ENCODE measurements at places on chromosomes 1 and 21.

DNA sequence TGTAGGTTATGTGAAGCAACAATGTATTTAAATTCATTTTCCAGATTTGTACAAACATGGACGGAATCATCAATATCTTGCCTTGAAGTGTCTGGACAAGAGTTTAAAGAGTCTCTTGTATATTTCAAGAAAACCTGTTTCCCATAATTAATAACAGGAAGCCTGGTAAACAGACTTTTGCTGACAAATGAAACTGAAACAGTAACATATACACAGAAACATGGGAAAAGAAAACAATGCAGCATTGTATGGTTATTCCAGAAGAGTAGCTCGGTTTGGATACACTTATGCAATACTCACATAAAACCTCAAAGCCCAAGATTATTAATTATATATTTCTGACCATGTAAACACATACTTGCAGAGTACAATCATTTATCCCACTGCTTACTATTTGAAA is 265.5 kb downstream of the PTPRC start:
- DNase-seq = no peak

GRCh38 chr1:172005856-172006255 is 164.6 kb downstream of the DNM3 start:
- no peak for DNase-seq

- no peak for DNase-seq
Measured at GRCh38 chr1:55694310-55694801, 479.2 kb upstream of the USP24 start.

DNA sequence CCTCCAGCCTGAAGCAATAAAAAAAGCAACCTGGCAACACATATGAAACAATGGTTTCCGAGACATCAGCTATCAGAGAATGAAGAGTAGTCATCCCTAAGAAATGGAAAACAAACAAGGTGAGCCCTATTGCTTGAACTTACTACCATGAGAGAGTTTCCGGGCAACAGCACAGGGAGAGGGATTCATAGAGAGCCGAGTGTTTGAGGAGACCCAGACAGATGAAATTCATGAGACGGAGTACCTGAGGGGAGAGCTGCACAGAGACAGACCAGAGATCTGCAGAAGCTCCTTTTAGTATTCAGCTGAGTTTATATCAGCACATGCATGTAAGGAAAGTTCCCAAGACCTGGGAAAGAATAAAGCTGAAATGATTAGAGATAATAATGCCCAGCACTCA is 19.8 kb downstream of the CRB1 start:
- no peak for DNase-seq

DNA sequence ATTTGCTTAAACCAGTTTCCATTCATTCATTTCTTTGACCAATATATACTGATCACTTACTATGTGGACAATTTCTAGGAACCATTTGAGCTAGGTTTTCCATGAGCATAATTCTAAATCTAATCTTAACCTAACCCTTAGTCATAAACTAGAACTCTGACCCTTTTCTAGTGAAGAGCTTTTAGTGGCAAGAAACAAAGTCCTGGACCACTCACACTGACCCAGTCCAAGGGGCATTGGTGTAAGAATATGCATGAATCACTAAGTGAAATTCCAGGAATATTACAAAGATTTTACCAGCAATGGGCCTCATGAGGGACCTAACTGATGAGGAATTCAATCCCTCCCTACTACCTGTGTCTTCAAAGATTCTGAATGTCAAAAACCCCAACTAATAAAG is 40.6 kb upstream of the SLC2A1 start:
- DNase-seq = no peak

DNA sequence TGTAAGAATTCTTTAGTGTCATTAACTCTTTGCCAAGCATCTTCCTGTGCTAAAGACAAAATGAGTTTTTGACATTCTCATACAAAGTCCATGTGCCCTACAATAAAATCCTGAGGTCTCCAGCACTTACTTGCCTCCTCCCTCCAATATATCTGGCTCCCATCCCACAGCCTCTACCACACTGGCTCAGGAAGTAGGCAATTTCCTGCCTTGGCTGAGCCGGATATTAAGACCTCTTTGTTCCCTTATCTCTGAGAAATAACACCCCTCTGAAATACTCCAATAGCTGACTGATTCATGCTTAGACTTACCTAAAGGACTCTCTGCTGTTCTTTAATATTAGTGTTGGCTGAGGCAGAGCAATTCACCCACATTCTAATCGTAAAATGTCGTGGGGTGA is 37.6 kb upstream of the GORAB start:
- no peak for DNase-seq
